ENCODE measurements at places on chromosomes 7 and 10. TPM values are rescaled to one million over a fixed set of nuclear protein-coding genes. Genes with fewer than 3 reads are reported as not detected.

DNA sequence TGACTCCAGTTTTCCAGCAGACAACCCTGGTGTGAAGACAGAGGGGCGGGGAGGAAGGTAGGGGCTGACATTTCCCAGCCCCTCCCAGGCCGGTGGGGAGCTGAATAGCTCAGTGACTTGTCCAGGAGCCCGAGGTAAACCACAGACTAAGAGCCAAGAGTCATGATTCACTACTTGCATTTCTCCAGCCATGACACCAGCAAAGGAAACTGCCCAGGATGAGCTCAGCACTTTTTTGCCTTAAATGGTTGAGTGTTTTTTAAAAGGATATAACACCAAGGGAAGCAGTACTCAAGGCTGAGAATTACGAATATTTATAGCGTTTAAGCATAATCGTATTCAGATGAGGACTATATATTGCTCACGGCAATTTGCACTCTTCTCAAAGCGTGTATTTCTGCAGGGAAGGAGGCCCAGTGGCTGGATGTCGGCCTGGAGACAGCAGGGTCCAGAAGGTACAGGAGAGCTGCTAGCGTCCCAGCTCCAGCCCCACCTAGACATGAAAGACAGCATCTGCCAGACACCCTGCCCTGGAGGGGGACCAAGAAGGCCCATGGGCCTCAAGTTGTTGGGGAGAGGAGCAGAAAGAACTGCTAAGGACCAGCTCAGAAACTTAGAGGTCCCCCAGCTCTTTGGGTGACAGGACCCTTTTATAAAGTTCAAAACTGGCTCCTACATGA is 141.4 kb downstream of the GRID1 start:
- no peak for DNase-seq

DNA sequence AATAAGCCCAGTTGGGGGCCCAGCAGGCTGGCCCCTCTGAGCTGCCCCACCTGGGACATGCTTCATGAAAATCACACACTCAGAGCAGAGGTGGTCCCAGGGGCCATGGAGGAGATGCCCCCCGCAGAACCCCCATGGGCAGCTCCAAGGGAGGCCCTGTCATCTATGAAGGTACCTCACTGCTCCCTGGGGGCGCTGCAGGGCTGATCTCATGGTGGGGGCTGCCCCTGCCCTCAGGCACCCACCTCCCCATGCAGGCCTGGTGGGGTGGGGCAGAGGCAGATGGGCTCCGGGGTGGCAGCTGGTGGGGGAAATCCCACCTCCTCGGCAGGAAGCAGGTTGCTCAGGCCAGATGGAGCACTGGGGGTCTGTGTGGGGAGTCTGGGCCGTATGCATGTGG is 60.5 kb downstream of the YKT6 start:
- DNase-seq = no peak

DNA sequence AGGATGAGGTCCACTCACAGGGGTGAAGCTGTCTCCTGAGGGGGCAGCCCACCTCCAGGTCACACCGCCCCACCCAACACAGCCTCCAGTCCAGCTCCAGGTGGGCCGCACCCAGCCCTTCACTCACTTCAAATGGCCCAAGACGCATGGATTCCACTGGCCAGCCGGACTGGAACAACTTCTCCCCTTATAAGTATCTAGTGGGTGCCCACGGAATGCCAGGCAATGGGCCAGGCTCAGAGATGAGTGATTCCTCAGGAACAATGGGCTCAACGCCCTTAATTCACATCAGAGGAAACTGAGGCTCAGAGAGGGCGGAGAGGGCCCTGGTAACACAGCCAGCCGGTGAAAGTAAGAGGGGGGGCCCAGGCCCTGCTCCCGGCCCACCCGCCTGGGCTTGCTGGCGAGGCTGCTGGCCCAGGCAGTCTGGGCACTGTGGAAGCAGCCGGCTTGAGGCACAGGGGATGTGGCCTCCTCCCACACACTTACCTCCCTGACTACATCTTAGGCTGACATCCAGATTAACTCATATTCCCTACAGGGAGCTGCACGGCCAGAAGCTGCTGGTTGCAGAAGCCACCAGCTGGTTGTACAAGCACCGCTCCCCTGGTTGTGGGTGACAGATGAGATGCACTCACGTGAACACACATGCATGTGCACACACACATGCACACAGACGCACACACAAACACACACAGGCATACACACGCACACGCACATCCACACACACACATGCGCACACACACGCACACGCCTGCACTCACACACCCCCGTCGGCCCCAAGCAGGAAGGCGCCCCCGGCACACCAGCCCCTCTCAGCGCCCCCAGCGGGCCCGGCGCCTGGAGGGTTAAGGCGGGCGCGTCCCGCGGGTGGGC is 1.0 kb upstream of the FAM20C start:
- peak; percentile 53 for DNase-seq

GRCh38 chr10:31778627-31779026 is 150.0 kb downstream of the ARHGAP12 start:
- no peak for DNase-seq

DNA sequence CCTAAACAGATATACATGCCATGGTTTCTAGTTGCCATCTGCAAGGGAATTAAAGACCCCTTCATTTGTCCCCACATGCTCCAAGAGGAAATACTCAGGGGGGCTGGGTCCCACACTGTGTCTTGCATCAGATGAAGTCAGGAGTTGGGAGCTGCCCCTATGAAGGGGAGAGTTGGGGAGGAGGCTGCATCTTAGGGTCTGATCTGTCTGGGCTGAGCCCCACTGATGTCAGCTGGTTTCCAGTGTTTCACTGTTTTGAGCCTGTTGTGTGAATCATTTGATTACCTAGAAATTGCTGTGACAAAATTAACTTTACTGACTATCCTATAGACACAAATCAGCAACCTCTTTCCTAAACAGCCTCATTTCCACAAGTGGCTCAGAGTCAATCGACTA is 4.9 kb upstream of the ADCY1 start:
- DNase-seq = no peak

GRCh38 chr7:3294432-3295100 is 6.5 kb upstream of the SDK1 start:
- peak; percentile 87 for DNase-seq

GRCh38 chr10:7150349-7150748 is 260.5 kb downstream of the SFMBT2 start:
- DNase-seq = no peak

DNA sequence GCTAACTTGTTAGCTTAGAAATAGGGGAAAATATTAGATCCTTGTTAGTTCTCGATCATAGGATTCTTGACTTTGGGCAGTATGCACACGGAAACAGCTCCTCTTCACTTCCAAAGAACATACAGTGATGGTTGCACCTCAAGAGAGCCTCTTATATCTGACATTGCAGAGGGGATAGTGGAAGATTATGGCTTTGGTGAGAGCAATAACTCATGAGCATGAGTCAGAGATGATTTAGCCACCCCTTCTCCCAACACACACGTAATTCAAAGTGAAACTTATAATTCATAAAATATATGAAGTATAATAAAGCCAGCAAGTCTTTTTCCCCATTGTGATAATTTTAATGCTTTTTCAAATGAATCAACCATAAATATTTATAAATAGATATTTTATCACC is 683.7 kb downstream of the POM121L12 start:
- DNase-seq = no peak

- peak; percentile 33 for DNase-seq
Measured at GRCh38 chr10:974038-974784, 14.0 kb upstream of the GTPBP4 start.

DNA sequence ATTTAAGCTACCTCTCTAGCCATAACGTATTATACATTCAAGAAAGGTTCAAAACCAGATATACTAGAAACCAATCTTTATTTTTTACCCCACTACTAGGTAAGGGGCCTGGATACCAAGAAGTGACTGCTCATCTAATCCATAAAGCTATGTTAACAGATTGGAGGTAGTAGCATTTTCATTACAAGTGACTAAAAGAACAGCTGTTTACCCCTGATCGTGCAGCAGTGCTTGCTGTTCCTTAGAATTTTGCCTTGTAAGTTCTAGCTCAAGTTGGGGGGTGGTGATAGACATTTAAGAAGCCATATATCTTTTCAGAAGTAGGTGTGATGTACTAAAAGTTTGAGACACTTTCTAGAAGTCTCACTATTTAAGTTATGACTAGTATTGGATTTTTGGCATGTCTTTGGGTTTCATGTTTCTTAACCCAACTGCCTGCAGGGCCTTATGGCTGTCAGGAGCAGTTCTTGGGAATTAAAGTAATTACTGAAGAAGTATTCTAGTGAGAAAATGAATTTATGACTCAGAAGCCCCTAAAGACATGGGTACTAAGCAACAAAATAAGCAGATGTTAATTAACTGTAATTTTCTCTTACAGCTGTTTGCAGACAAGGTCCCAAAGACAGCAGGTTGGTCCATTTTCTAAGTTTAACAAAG is 2.3 kb downstream of the PPIA start:
- DNase-seq = no peak

DNA sequence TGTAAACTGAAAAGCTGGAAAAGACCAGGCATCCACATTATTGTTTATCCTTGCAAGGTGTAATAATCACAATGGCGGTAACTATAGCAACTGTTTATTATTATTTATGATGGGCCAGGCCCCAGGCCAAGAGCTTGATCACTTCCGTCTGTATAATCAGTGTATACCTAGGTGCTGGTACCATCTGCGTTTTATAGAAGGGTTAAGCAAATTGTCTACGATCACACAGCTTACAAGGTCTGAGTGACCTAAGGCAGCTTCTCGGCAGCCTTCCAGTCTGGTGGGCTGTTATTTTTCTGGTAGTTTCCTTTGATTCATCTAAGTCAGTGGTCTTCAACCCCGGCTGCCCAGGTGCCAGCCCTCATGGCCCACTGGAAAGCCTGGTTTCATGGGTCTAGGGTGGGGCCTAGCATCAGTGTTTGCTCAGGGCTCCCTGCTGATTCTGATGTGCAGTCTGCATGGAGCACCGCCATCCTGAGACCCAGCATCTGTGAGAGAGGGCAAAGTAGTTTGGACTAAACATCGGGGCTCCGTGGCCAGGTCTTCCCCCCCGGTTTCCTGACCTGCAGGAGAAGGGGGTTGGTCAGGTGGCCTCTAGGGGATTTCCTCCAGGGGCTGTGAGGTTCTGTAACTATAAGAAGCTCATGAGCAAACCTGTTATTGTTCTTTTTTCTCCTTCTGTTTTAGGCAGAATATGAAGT is 146.4 kb downstream of the RGS10 start:
- DNase-seq = no peak

DNA sequence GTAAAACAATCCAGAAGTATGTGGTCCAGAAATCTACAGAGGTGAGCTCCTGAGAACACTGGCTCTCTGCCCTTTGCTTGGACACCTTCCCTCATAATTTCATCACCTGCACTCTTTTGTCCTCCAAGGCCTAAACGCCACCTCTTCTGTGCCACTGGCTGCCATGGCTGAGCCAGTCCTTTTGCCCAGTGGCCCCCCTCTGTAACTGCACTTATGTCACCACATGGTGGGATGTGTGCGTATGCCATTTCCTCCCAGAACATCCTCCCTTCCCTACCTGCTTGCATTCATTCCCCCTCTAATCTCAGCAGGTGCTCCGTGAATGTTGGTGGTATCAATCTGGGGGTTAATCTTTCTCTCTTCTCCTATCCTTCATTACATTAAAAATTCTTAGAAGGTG is 17.3 kb upstream of the DUSP5 start:
- DNase-seq = no peak

- DNase-seq = no peak
Measured at GRCh38 chr10:103910442-103911012, 7.5 kb downstream of the STN1 start.

DNA sequence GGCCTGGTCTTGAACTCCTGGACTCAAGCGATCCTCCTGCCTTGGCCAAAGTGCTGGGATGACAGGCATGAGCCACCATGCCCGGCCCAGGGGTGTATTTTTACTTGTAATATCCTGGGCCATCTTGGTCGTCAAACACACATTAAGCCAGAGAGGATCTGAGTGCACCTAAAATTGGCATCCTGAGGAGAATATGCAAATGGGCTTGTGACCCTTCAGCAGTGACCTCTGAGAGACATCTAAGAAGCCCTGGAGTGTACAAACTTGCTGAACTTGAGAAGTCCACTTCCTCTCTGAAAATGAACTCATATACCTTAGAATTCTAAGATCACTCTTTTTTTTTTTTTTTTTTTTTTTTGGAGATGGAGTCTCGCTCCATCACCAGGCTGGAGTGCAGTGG is 372.0 kb upstream of the C7orf33 start:
- no peak for DNase-seq

GRCh38 chr7:12648704-12649261 is 38.6 kb upstream of the ARL4A start:
- no peak for DNase-seq

- DNase-seq = no peak
Measured at GRCh38 chr10:36324831-36325230, 682.7 kb upstream of the FZD8 start.

- DNase-seq = no peak
Measured at GRCh38 chr7:45993621-45994020, 72.5 kb upstream of the IGFBP3 start.

DNA sequence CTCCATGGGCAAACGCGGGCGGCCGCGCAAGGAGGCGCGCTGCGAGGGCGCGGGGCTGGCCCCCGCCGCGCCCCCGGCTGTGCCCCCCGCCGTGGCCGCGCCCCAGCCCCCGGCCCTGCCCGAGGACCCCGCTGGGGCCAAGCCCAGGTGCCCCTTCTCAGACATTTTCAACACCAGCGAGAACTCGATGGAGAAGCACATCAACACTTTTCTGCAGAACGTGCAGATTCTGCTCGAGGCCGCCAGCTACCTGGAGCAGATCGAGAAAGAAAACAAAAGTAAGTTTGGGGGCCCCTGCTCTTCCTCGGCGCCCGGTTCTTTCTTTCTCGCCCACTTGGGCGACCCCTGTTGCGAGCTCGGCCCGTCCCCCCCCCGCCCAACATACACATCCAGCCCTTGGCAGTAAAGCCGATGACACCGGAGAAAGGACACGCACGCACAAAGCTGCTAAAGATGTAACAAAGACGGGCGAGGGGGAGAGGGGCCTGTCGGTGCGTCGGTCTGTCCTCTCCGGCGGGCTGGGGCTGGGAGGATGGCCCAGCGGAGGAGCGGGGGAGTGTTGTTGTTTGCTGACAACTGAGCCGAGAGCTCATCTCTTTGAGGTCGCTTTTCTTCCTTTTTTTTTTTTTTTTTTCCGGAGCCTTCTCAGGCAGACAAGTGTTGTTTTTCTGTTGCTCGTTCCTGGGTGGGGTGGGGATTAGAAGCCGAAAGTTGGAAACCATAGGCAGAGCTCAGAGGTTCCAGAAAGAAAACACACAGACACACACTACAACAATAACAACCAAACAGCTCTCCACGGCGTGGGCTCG is 604 bp downstream of the MXI1 start:
- no peak for DNase-seq

GRCh38 chr7:7173956-7174632 is 8.2 kb upstream of the C1GALT1 start:
- DNase-seq = no peak

Gene MRC1
- total RNA-seq = 10.2 TPM

Gene TMEM229A
- not detected for total RNA-seq

Gene PDE6C
- not detected for total RNA-seq

Gene SPDYE1
- not detected for total RNA-seq

Gene MYO3A
- total RNA-seq = 1.6 TPM

Gene OR6V1
- total RNA-seq = not detected

Gene NAT16
- total RNA-seq = 0.26 TPM

Gene PLAC9
- total RNA-seq = 39.9 TPM

Gene SPAM1
- not detected for total RNA-seq

All from body of pancreas (tissue), 4 donors.